CD4-positive, alpha-beta T cell treated with Interleukin-10 for 1 hour (primary cell): ENCODE measurements at places on chromosomes 2 and 18.

DNA sequence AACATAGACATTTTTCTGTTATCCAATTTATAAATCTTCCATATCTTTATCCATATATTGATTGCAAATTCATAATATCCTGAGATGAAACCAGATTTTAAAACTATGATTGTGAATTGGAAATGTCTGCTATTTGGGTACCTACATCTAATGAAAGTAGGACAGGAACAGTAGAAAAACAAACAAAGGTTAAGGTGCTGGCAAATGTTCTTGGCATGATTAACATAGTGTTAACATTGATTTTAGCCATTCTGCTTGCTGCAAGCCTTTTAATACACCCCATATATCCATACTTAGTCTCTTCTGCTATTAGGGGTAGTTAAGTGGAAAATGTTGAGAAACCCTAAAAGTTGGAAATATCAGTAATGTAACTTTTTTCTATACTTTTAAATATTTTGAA, 152.0 kb downstream of the KCNJ3 start:
- no peak for DNase-seq

DNA sequence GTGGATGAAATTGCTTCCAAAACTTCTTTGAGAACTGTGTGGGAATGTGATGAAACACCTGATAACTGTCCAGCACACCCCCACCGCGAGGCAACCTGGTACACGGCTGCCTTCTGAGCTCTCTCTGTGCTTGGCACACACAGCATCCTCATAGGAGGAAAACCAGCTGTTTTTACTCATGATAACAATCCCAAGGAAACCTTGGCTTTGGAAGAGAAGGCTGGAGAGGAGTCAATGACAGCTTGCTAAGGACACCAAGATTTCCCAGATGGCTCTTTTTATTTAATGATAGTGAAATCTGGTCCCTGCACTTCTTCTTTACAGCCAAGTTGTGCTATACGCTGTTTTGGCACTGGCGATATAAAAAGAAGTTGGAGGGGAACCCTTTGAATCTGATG, 232.5 kb upstream of the FN1 start:
- no peak for DNase-seq

DNA sequence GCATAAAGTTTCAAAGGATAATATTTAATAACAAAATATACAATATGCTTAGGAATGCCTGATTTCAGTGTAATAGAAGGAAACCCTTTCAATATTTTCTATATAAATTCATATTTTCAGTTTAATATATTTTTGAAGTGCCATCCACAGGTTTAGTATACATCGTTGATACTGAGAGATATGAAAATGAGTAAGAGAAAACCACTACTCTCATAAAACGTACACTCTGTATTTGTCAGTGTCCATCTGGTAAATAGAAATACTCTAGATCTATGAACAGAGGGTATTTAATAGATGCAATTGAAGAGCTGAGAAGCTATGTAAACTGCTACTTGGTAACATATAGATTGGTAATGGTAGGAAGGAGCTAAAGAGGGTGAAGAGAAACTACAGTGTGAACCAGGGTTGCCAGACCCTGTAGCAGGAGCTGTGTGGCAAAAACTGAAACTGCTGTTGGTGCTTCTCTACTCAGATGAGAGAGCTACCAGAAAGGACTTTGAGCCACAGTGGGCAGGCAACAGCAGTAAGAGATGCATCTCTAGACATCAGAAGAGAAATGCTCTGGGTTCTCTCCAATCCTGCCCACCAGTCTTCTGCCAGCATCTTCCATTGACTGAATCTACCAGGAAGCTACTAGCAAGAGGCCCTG, 187.4 kb downstream of the CCDC102B start:
- DNase-seq = no peak

GRCh38 chr2:17901246-17901645, 22.8 kb downstream of the KCNS3 start:
- DNase-seq = no peak

- no peak for DNase-seq
Measured at GRCh38 chr2:196406-196805, 67.4 kb downstream of the SH3YL1 start.

DNA sequence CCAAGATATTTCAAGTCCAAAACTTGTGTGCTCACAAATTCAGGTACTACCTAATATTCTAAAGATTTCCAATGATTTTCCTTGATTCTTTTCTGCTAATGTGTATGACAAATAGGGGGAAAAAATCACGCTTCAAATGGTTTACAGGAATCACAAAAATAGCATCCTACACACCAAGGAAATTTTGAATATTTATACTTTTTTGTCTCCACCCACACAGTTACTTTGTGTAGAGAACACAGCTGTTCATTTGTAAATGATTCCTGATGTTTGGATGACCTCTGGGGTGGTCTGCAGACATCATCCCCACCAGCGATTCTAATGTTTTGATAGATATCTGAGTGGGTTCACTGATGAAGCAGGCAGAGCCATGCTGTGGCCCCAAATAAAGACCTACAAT, 260.6 kb upstream of the NCKAP5 start:
- DNase-seq = no peak
